ENCODE measurements at places on chromosomes 7 and 10.
A peak's percentile ranks its signal among the peaks of the same experiment; 100 is the strongest.

DNA sequence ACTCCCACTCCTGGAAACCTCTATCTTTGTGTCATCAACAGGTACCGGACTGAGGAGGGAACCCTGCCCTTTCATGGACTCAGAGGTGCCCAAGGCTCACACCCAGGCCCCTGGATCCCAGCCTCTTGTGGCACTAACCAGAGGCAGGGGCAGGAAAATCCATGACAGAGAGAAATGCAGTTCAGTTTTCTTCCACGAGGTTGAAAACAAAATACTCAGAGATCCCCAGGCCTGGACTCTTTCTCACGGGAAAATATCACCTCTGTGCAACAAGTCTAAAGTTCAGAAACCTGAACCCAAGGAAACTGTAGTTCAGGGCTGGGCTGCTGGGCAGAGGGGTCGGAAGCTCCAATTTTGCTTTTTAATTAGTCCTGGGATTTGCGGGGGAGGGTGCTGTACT is 21.4 kb upstream of the OPN4 start:
- no peak for DNase-seq

DNA sequence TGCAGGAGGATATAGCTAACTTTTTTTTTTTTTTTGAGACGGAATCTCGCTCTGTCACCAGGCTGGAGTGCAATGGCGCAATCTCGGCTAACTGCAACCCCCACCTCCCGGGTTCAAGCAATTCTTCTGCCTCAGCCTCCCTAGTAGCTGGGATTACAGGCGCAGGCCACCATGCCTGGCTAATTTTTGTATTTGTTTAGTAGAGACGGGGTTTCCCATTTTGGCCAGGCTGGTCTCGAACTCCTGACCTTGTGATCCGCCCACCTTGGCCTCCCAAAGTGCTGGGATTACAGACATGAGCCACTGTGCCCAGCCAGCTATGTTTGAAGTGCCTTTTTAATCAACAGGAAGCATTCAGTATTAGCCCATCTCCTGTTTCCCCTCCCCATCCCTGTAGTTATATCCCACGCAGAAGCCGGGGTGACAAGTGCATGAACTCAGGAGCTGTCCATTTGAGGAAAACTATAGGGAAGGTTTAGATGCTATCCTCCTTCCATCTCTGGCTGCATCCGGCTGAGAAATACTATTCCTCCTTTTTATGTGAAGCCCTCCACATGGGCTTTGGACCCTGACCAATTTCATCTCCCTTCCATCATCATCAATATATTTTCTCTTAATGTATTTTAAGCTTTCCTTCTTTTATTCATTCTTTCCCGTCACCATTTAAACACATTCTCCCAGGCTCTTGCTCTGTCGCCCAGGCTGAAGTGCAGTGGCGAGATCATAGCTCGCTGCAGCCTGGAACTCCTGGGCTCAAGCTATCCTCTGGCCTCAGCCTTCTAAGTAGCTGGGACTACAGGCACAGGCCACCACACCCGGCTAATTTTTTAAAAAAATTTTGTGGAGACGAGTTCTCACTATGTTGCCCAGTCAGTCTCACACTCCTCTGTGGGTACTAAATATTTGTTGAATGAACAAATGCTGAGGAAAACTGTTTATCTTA is 1.3 kb upstream of the POT1 start:
- DNase-seq: no peak

- no peak for DNase-seq
These were observed 1.3 kb upstream of the MINPP1 start for GRCh38 chr10:87503401-87503800.

DNA sequence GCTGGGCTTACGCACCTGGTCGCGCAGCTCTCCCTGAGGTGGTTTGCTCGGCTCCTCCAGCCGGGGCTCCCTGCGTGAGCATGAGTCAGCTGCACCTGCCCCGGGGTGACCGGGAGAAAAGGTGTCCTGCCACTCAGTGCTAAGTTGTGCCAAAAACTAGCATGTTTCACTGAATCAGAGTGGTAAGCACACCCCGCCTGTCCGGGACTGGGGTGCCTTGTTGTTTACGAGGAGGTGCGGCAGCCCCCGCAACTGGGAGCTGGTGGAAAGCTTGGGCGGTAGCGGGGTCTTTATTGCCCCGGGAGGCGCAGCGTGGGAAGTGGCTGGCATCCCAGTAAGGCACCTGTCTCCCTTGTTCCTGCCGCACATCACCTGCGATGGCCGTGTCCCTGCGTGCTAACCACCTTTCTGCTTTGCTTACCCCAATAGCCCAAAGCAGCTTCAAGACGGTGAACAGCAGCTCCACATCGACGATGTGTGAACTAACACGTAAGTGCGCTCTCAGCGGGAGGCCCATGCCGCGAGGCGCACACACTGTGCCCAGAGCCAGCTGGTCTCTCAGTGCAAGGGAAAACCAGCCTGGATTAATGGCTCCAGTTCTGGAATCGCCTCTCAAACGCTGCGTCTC is 506.6 kb upstream of the FOXK1 start:
- no peak for DNase-seq

DNA sequence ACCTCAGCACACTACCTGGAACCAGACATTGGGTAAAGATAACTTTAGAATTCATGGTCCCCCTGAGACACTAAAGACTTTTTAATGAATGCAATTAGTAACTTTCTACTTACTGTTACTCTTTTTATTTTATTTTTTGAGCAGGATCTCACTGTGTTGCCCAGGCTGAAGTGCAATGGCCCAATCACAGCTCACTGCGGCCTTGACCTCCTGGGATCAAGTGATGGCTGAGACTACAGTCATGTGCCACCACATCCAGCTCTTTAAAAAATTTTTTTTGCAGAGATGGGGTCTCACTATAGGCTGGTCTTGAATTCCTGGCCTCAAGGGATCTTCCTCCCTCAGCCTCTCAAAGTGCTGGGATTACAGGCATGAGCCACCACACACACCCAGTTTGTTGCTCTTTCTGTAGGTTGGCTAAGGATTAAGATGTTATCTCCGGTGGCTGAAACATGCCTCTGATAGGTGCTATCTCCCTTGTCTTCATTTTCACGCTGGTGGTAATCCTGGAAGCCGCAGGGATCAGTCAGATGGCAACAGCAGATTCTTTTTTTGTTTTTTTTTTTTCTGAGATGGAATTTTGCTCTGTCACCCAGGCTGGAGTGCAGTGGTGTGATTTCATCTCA is 128.3 kb downstream of the TCF7L2 start:
- no peak for DNase-seq

GRCh38 chr7:106367018-106367420 is 82.2 kb upstream of the NAMPT start:
- DNase-seq: no peak

DNA sequence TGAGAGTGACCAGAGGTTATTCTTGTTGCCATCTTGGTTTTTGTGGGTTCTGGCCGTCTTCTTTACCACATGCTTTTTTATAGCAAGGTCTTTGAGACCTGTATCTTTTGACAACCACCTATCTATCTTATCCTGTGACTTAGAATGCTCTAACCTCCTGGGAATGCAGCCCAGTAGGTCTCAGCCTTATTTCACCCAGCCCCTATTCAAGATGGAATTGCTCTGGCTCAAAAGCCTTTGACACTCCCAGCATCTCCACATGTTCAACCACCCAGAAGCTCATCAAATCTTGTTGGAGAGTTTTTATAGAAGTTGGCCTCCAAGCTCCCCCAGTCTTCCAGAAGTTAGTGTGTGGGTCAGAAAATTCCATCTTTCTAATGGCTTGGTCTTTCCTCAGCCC is 464.3 kb upstream of the NRP1 start:
- no peak for DNase-seq

- DNase-seq: no peak
These were observed 20.8 kb upstream of the RAB18 start for GRCh38 chr10:27482984-27483956.

DNA sequence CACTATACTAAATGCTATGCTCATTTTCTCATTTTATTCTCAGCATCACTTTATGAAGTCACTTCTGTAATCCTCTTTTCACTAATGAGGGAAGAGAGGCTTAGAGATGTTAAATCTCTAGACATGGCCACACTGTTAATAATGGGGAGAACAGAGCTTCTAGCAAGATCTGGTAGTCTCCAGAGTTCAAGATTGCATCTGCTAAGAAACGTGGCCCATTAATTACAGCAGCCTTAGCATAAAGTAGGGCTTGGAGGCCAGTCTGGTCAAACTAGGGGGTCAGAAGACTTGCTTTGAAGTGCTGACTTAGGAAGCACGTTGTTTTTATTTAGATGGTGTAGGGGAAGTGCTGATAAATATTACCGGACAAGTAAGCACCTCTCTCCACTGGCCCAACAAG is 29.3 kb downstream of the ARL4A start:
- DNase-seq: no peak

- DNase-seq: peak; percentile 33
These were observed 535 bp downstream of the BTRC start for GRCh38 chr10:101354328-101355071.

GRCh38 chr7:4792537-4793126 is 17.2 kb downstream of the AP5Z1 start:
- DNase-seq: no peak

DNA sequence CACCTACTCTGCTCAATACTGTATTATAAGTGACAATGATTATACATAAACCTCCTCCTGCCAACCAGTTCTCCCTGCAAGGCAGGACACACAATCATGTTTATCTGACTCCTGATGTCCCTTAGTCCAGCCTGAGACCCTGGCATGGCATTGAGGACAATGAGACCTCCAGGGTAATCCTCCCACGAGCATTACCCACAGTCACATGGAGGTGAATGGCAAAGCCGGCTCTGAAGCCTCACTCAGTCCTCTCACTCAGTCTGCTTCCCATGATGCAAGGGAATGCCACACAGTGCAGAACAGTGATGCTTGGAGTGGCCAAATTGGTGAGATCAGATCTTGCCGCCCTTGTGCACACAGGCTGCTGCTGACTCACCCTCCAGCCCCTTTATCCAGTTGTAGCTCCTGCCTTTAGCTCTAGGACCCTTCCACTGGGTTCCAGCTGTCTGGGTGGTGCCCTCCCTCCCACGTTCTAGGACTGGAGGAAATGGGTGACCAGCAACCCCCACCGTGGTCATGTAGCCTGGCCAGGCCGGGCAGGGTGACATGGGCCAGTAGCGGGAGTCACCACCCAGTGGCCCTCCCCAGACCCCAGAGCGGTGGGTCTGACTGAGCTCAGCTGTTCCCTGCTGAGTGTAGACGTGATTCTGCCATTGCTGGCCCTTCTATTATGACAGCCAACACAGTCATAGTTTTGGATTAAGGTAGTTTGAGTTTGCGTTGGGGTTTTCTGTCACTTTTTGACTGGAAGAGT is 5.5 kb upstream of the ADCY1 start:
- DNase-seq: no peak

DNA sequence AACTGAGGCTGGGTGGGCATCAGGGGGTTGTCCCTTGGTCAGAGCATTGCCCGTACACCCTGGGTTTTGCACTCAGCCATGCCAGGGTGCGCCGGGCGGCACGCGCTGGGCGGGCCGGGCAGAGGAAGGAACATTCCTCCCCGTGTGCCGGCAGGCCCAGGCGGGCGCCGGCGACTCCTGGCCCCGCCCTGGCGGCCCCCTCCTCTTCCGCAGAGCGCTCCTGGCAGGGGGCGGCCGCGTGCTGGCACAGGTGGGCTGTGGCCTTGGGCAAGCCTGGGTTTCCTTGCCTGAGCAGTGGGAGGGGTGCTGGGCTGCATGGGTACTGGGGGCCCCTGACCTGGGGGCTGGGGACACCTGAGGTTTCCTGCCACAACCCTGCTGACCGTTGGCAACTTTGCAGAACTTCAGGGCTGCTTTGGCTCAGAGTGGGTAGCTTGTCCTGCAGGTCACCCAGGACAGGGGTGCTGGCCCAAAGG is 3.9 kb downstream of the LFNG start:
- DNase-seq: no peak

DNA sequence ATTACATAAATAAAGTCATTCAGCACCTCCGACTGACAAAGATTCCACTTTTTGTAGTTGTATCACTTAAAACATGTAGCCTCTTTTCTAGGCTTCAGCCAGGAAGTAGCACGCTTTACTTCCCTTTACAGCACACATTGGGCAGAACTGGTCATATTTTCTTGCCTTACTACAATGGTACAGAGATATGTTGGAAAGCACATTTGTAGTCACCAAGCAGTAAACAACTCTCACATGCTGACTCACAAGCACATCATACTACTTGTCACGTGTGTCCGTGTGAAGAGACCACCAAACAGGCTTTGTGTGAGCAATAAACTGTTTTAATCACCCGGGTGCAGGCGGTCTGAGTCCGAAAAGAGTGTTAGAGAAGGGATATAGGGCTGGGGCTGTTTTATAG is 1071.8 kb downstream of the DNAJB9 start:
- no peak for DNase-seq

DNA sequence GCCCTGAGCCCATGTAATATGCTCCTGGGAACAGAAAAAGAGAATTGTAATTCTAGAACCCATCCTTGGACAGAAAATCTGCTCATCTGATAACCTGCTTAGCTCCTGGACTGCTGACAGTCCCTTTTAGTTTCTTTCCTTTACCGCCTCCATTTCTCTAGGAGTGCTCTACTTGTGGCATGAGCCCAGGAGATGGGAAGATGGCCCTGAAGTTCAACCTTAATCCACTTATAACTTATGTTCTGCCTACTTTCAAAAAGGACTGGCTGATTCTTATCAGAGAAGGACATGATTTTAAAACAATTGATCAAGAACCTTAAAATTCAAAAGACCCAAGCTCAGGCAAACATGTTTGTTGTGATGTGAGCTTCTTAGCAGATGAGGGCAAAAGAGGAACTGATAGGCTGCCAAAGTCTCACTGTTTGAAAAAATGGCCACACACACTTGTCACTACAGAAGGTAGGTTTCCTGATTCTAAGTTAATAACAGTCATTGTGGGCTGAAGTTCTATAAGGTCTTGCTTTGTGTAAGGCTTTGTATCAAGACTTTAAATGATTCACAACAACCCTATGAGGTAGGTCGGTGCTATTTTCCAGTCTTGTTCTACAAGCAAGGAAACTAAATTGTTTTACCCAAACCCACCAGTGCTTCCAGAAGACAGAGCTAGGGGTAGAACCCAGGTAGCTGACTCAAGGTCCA is 94.3 kb upstream of the AFAP1L2 start:
- no peak for DNase-seq

DNA sequence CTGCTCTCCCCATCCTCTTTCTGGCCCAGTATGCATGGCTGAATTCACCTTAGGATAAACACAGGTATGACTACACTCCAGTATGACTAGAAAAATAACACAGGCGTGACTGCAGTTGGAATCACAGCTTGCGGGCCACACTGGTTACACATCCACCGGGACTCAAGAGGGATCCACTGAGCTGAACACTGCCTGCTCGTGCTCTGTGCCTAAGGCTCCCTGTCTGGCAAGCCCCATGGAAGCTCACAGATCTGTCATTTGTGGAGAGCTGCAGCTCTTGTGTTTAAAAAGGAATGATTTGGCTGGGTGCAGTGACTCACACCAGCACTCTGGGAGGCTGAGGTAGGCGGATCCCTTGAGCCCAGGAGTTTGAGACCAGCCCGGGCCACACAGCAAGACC is 26.8 kb downstream of the VOPP1 start:
- no peak for DNase-seq

GRCh38 chr10:28930514-28931495 is 253.5 kb downstream of the BAMBI start:
- DNase-seq: no peak

All from effector CD4-positive, alpha-beta T cell (primary cell).